Right cardiac atrium (tissue), 5 donors: ENCODE measurements at places on chromosomes 5 and 9. TPM values are rescaled to one million over a fixed set of nuclear protein-coding genes. Genes with fewer than 3 reads are reported as not detected.

DNA sequence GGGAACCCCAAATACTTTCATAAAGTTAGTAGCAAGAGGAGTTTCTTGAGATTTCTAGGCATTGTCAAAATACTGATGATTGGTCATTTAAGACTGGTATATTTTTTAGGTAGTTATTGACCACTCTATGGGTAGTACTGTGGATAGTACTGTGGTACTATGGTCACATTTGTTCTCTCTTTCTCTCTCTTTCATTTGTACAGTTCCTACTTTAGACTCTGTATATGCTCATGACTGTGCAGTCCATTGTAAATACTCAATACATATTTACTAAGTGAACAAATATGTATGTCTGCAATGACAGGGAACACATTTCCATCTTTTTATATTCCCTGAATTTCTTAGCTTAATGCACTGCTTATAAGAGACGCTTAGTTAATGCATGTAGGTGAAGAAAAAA, 215.6 kb downstream of the KCTD16 start:
- no peak for DNase-seq

DNA sequence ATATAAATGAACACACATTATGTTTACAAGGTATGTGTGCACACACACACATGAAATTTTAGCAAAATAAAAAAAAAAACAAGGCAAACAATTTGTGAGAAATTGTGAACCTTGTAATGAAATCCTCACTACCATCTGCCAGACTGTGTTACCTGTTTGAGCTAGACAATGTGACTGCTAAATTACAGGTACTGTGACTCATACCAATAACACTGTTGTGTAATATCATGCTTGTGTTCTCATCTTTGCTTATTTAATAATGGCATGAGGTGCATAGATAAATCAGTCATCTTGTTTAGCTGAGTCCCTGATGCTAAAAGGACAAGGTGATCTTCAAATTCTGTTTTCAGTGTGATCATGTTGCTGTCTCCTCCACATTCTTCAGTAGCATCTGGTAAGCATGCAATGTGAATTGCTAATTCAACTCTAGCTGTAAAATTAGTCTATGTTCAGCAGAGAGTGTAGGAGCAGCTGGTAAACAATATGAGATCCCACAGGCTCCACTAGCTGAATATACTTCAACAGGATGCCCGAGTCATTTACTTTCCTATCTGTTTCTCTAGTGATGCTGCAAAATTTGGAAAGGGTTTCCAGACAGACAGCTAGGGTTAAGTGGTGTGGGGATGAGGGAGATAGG, 966.3 kb upstream of the C9orf72 start:
- DNase-seq, result no peak

DNA sequence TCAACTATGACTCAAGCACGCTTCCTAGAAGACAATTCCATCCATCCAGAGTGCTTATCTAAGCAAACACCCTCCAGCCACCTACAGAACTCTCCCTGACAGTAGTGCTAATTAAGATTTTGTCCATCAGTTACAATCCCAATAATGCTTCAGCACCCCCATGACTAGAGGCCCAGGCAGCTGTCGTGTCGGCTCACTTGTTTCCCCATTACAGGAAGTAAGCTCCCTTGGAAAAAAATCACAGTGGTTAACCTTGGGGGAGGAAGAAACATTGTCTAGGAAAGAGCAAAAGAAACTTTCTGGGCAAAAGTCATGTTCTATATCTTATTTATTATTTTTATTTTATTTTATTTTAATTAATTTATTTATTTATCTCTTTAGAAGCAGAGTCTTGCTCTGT, 108.8 kb upstream of the LPAR1 start:
- no peak for DNase-seq

GRCh38 chr9:92061184-92061583, 54.0 kb downstream of the SPTLC1 start:
- no peak for DNase-seq

DNA sequence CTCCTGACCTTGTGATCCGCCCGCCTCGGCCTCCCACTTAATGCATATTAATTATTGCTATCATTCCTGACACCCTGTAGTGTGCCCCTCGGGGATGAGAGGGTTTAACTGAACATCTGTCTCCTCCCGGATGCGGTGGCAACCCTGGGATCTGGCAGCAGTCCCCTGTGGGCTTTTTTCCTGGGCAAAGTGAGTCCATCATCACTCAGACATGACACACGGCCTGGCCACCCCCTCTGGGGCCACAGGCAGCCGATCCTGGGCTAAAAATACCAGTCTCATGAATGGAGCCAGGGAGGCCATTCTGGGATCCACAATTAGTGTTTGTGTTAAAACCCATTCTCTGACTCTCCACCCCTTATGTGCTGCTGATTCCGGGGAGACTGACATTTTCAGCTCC, 161.2 kb downstream of the RGS3 start:
- peak; percentile 69 for DNase-seq

DNA sequence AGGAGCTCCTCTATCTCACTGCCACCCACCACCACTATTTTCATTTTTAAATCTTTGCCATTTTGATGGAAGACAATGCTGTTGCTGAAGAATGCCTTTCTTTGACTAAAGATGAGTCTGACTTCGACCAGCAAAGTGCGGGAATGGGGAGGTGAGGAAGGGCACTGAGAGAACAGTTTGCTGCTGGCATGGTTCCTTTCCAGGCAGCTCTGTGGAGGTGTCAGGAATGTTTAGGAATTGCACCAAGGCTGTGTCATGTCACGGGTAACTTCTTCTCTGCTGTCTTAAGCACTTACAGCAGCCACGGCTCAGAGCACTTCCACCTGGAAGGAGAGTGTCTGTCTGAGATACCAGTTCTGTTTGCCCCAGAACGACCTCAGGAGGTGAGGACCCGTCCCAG, 41.4 kb upstream of the SHB start:
- DNase-seq, result no peak

- DNase-seq, result no peak
Observed at GRCh38 chr5:59276325-59276675, 617.2 kb downstream of the PDE4D start.

DNA sequence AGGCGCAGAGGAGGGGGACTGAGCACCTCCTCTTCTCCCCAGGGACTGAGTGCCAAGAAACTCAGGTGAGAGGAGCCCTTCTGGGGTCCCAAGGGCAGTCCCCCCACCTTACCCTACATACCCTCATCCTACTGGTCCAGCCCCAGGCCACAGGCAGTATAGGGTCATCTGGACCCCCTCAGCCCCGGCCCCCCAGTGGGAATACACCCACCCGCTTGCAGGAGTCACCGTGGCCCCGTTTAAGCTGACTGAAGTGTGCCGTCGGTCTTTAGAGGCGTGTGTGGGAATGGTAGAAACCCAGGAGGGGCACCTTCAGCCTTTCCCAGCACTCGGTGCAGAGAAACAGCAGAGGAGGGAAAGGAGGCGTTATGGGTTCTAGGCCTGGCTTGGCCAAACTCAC, 30.8 kb downstream of the COL15A1 start:
- DNase-seq, result no peak

GRCh38 chr9:21413624-21414023, 4.7 kb downstream of the IFNA8 start:
- DNase-seq, result no peak

- peak; percentile 88 for DNase-seq
Observed at GRCh38 chr9:134698587-134699342, 57.2 kb downstream of the COL5A1 start.

DNA sequence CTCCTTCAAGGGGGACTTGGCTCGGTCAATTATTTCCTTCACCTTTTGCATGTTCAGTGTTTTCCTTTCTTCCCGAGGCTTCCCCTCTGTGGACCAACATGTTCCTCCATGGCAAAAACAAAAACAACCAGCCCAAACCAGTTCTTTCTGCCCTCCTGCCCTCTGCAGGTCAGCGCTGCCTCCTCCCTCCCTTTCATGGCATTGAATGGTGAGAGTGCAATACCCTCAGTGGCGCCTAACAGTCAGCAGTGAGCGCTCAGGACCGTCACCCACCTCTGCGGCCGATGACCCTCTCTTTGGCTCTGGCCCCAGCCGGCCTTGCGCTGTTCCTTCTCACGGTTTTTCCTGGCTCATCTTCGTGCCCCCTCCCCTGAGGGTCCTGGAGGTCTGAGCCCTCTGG, 34.4 kb upstream of the GNE start:
- no peak for DNase-seq

DNA sequence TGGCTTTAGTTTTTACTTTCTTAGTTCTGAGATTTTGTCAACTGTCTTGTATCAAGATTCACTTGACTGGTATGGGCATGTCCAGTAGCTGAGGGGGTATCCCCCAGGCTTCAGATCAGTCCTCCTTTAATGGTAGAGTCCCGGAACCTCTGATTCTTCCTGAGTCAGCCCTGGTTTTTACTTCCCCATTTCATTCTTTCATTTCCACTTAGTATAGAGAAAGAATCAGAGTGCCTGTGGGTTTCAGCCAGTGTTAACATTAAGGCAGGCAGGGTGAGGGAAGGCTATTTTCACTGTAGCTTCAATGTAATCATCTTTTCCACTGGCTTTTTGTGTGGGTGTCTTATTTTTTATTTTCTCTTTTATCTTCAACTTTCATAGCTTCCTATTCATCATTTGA, 8.3 kb upstream of the COMMD10 start:
- no peak for DNase-seq

DNA sequence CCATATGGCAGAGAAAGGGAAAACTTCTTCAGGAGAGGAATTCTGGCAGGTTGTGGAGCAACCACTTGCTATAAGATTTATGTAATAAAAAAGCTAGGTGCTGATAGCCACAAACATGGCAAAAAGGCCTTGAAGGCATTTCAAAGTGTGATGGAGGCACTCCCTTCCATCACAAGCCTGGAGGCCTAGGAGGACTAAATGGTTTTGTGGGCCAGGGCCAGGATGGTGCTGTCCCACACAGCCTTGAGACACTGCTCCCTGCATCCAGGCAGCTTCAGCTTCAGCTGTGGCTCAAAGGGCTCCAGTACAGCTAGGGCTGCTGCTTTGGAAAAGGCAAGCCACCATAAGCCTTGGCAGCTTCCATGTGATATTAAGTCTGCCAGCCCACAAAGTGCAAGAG, 632.8 kb downstream of the BRINP1 start:
- DNase-seq, result no peak

- DNase-seq, result peak; percentile 47
Observed at GRCh38 chr5:17105744-17106418, 111.5 kb upstream of the BASP1 start.

GRCh38 chr5:54702470-54702869, 184.9 kb downstream of the SNX18 start:
- DNase-seq, result no peak

- peak; percentile 88 for DNase-seq
Observed at GRCh38 chr9:89605465-89606048, 745 bp downstream of the GADD45G start.

GRCh38 chr5:94944160-94944559, 325.7 kb downstream of the SLF1 start:
- DNase-seq, result no peak

DNA sequence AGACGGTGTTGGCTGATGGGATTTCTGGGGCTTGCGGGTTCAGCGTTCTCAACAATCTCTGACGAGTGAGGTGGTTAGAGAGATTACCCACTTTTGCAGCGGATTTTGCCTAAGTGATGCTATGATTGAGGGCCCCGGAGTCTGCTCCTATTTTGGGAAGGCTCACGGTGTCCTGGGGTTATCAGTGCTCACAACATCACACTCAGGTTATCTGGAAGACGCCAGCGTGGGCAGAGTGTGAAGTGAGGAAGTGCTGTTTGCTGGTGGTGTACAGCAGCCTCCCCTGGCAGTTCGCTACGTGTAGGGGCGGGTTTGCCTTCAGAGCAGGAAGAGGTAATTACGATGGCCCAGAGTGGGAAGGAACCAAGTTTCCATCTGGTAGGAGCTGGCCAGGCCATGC, 341.2 kb upstream of the IRX2 start:
- DNase-seq, result peak; percentile 54

DNA sequence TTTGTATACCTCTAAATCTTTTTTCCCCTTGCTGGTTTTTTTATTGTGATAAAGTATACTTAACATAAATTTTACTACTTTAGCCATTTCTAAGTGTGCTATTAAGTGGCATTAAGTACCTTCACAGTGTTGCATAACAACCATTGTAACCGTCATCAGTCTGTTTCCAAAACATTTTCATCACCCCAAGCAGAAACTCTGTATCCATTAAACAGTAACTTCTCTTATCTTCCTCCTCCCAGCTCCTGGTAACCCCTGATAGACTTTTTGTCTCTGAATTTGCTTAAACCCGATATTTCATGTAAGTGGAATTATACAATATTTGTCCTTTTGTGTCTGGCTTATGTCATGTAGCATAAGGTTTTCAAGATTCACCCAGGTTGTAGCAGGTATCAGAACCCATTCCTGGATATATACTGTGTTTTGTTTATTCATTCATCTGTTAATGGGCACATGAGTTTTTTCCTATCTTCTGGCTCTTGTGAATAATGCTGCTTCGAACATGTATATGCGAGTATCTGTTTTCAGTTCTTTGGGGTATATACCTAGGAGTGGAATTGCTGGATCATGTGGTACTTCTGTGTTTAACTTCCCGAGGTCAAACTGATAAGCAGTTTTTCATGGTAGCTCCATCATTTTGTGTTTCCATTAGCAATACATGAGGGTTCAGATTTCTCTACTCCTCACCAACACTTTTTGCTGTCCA, 66.4 kb downstream of the EHMT1 start:
- DNase-seq, result no peak

- no peak for DNase-seq
Observed at GRCh38 chr5:52725065-52725746, 62.5 kb upstream of the ITGA1 start.

DNA sequence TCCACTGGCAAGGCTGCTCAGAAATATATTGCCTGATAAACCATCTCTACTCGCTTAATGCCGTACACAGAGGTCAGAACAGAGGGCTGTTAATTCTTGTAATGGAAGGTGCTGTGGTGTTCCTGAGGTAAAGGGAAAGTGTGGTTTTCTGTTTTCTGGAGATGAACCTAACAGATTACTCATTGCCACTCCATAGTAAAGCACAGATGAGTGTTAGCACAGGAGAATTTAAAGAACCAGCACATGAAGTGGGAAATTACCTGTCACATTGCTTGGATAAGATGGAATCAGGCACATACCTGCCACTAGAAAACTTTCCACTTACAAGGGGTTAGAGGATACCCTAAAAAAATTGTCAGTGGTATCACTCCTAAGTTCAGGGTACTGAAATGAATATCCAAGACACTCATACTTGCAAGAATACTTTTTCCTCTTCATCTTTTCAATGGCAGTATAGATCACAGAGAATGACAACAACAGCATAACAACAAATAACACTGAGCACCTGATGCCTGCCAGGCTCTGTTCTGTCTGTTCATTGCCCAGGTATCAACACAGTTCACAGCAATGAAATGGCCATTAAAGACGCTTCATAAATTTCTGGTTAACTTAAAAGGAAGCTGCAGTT, 152.9 kb upstream of the GNA14 start:
- DNase-seq, result no peak

The PHYKPL gene
- 52.6 TPM for total RNA-seq

The GAS1 gene
- total RNA-seq, result 33.5 TPM

The CDC20B gene
- not detected for total RNA-seq

The PCDHGA10 gene
- total RNA-seq, result 4.0 TPM

The ZNF608 gene
- total RNA-seq, result 43.7 TPM

The ADAMTS6 gene
- 1.8 TPM for total RNA-seq

The RABEPK gene
- 11.7 TPM for total RNA-seq

The DMAC1 gene
- 130 TPM for total RNA-seq
